Effector CD8-positive, alpha-beta T cell (primary cell): ENCODE measurements at places on chromosomes 1 and 21.

GRCh38 chr1:103162360-103162759 is 54.0 kb upstream of the COL11A1 start:
- no peak for DNase-seq

DNA sequence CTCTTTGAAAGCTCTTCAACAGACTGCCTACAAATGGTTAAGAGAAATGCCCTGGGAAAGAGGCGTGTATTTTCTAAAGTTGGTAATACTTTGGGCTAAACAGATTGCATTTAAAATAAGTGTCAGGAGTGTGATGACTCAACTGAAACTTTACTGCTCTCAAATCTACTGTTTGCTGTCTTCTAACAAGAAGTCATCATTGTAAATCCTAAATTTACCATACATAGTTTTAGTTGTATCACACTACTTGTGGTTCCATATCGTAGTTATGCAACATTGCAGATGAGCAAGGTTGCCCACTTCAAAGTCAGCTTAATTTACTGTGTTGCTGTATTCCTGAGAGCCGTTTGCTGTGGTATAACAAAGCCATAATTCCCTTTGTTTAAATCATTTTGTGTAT is 59.6 kb downstream of the RGS21 start:
- DNase-seq = no peak

GRCh38 chr1:199954699-199955098 is 72.8 kb upstream of the NR5A2 start:
- no peak for DNase-seq

- DNase-seq = no peak
Observed at GRCh38 chr21:31576428-31576827, 83.1 kb upstream of the SOD1 start.

GRCh38 chr1:202011994-202012393 is 1.6 kb downstream of the ELF3 start:
- DNase-seq = no peak

- DNase-seq = no peak
Observed at GRCh38 chr1:82057011-82057410, 256.3 kb downstream of the ADGRL2 start.

- no peak for DNase-seq
Observed at GRCh38 chr1:159009287-159009686, 420 bp upstream of the IFI16 start.

DNA sequence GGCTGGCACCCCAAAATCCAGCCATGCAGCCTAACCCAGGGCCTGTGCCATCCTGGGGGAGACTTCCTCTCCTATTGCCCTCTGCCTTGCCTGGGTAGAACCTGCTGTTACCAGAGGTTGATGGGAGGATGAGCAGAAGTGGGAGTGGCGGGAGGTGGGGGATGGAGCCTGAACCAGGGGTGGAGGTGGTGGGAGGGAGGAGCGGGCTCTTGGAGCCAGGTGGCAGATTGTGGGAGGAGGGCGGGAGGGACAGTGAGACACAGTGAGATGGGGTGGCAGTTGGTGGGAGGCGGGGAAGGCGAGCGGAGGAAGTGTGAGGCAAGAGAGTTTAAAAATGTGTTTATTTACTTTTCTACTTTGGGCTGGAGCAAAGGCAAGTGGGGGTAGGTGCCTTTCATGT is 87.3 kb downstream of the KCNJ6 start:
- no peak for DNase-seq

GRCh38 chr1:61556631-61557030 is 168.3 kb downstream of the TM2D1 start:
- no peak for DNase-seq

DNA sequence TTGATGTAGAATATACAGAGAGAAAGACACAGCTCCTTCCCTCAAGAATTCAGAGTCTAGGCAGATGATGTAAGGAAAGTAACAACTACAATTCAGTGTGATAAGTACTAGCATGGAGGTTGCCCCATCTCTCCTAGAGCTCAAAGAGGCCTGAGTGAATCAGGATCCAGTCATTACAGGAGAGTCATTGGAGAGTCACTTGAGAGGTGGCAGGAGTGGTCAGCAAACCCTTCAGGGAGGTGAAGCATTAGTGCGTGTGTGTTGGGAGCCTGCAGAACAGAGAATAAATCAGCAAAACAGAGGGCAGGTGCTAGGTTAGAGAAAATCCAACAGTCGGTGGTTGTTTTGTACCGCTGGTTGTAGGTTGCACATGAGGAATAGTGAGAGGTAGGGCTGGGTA is 46.1 kb downstream of the GRIK1 start:
- DNase-seq = no peak

DNA sequence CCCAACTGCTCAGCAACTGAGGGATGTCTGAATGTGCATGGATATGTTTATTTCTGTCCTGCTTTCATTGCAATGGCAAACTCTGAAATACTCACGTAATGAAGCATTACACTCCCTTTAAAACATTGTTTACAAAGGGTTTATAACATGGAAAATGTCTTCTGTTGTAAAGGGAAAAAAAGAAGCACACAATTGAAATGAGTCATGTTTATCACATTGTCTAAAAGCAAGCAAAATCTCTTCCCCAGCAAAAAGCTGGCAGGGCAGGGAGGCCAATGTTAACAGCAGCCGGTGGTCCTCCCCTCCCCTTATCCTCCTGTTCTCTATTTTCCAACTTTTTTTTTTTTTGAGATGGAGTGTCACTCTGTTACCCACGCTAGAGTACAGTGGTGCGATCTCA is 3.9 kb upstream of the EFNA1 start:
- DNase-seq = no peak

DNA sequence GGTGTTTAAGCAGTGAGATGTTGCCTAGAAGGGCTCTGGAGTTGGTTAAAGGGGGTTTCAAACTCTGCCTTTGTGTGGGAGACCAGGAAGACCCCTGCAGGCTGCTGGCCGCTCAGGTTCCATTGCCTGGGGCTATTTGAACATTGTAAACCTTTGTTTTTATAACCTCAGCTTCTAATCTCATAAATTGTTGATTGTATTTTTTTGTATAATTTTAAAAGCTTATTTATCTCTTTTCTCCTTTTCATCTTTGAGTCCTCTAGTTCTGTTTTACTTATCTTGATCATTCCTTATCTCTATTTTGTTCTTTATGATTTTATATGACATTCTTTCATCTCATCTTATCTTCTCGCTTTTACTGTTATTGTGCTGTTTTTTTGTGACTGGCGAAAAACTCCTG is 45.5 kb upstream of the SOX13 start:
- DNase-seq = no peak

DNA sequence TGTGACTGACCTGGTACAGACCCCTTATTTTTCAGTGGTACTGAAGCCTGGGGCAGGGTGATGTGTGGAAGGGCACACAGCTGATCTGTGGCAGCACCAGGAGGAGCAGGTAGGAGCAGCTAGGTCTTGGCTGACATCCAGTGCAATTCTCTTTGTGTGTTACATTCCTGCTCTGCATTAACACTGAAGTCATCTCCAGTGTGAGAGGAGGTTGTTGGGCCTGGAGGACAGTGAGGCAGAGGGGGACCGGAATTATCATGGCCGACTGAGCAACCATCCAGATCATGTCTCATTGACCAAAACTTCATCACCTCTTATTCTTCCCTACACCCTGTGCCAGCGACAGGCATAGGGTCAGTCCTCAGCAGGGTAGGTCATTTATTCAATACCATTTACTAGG is 1.5 kb downstream of the SLAMF8 start:
- no peak for DNase-seq

GRCh38 chr21:22900490-22900889 is 1902.3 kb downstream of the NCAM2 start:
- DNase-seq = no peak

GRCh38 chr1:43465505-43466067 is 11.9 kb upstream of the HYI start:
- DNase-seq = no peak

GRCh38 chr1:157813269-157813668 is 6.7 kb downstream of the FCRL1 start:
- no peak for DNase-seq

DNA sequence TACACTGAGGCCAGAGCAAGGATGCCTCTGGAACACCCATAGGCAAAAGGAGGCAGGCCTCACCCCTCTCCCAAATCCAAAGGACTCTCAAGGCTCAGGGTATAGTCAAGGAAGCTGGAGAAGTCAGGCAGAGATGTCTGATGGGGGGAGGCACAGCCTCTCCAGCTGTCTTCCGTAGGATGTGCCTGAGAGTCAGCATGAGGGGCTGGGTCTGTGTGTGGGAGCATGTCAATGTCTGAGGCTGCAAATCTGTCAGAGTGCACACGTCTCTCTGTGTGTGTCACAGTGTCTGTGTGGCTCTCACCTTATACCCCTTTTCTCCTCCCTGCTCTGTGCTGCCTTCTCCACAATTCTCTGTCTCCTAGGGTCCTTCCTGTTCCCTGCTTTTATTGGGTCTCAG is 4.0 kb downstream of the HPCAL4 start:
- DNase-seq = no peak

DNA sequence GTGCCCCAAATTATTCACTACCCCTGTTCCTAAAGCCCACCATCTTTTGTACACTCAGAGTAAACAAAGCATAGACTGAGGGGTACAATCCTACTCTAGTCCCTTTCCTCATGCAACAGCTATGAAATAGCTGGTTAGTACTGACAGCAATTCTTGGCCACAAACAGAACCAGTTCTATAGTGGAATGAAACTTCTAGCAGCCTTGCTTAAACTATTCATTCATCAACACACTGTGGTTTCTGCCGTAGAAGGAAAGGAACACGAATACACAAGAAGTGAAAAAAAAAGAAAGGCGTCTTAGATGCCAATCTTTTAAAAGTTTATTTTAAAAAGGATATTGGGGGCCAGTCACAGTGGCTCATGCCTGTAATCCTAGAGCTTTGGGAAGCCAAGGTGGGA is 9.9 kb downstream of the PSMB2 start:
- no peak for DNase-seq
